ENCODE measurements at places on chromosomes 3 and 15.
A peak's percentile ranks its signal among the peaks of the same experiment; 100 is the strongest.

DNA sequence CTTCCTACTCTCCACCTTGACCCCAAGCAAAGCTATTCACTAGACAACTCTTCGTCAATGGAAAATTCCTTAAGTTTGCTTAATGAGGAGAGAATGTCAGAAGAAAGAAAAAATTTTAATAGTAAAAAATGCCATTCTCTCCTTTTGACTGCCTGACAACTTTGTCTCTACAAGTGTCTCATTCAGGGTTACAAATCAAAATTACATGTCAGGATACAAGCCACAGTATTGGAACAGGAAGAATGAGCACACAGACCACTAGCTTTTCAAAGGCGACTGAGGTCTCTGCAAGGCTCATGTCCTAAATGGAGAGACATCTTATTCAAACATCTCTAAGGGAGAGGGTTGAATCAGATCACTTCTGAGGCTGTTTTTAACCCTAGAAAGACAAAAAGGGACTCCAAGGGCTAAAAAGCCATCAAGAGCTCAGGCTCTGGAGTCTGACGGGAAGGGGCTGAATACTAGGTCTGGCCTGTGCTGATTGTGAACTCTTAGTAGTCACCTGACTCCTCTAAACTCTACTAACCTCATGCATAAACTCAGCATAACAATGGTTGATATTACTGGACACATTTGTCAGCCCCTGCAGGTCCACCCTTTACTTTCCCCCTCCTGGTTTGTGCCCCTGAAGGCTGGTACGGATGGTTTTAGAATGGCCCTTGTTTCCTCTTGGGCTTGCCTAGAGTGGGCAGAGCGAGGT lies 12.8 kb upstream of the MEIS2 start:
- no peak for DNase-seq

- no peak for DNase-seq
Measured at GRCh38 chr15:101193120-101193644, 58.7 kb downstream of the CHSY1 start.

GRCh38 chr15:29554531-29554930 lies 267.7 kb downstream of the TJP1 start:
- no peak for DNase-seq

GRCh38 chr3:130490241-130490640 lies 26.7 kb upstream of the COL6A6 start:
- no peak for DNase-seq

GRCh38 chr15:92780843-92781242 lies 119.3 kb upstream of the CHD2 start:
- DNase-seq, result no peak

GRCh38 chr15:40436116-40436891 lies 4.4 kb upstream of the BAHD1 start:
- DNase-seq, result no peak

GRCh38 chr15:45200001-45200798 lies 12.4 kb upstream of the SHF start:
- peak; percentile 95 for DNase-seq

- DNase-seq, result peak; percentile 45
Measured at GRCh38 chr15:71011503-71012155, 103.6 kb upstream of the THSD4 start.

DNA sequence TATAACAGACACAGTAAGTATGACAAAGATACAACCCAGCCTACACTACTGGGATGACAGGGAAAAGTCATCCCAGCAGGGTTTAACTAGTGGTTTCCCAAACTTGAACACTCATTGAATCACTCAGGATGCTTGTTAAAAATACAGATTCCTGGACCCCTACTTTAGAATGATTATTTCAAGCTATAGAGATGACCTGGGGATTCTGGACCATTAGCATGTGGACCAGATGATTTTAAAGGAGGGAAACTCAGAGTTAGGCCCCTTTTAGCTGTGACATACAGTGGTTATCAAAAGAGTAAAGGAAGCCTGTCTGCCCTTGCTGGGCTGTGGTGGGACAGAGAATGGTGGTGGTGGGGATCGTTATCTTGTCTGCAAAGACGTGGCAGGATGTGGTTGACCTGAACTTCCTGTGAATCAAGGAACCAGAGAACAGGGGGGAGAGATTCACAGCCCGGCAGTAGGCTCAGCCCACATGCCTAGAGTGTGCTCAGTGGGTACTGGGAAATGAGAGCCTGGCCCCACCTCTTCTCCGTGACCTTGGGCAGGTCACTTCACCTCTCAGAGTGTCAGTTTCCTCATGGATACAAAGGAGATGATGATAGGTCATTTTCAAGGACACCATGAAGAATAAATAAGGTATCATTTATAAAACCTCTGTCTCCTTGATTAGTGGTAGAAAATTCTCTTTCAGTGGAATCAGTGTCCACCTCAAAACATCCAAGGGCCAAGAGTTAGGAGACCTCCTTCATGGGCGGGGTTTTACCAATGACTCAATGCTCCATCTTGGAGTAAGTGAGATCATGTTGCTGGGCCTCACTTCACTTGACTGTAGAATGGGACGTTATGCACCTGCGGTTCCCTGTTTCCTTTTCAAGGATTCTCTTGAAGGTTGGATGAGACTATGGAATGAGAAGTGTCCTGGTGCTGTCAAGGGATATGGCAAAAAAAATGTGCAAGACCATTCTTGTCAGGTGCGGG lies 306.5 kb downstream of the RPLP1 start:
- no peak for DNase-seq

Data from fibroblast of skin of left biceps (primary cell).